Naive thymus-derived CD4-positive, alpha-beta T cell (primary cell): ENCODE measurements at places on chromosomes 16 and 17. TPM values are rescaled to one million over a fixed set of nuclear protein-coding genes. Genes with fewer than 3 reads are reported as not detected.

SPATA32 gene
- total RNA-seq, result 1.1 TPM

PRSS22 gene
- total RNA-seq, result 0.59 TPM

- no peak for DNase-seq
Observed at GRCh38 chr17:83187782-83188311, 108.4 kb downstream of the METRNL start.

GRCh38 chr17:37088913-37089312 lies 140.2 kb downstream of the AATF start:
- DNase-seq, result no peak

DNA sequence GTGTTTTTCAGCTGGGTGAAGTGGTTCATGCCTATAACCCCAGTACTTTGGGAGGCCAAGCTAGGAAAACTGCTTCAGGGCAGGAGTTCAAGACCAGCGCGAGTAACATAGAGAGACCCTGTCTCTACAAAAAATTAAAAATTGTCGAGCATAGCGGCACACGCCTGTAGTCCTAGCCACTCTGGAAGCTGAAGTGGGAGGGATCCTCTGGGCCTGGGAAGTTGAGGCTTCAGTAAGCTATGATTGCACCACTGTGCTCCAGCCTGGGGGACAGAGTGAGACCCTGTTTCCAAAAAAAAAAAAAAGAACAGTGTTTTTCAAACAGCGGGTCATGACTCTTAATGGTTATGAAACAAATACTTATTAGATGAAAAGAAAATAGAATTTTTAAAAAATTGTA lies 2.3 kb upstream of the CYTH1 start:
- no peak for DNase-seq
